ENCODE measurements at places on chromosomes 6 and 20.

- peak; percentile 10 for DNase-seq
These were observed 47.0 kb downstream of the GOPC start for GRCh38 chr6:117555262-117555849.

GRCh38 chr6:45424451-45424861, 46.7 kb upstream of the SUPT3H start:
- DNase-seq = no peak

DNA sequence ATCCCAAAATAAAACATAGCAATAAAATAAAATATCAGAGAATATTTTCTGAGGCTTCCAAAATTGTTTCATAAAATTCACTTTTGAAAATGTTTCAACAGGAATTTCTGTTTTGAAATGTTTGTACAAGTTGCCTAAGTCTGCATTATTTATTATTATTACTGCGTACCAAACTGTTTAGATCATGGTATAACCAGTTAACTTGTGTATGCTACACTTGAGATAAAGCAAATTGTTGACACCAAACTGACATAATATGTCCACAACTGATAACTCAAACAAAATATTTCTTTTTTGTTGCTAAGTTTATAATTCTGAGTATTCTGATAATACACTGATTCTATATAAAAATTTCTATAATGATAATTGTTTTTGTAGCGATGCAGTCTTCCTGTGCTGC, 531.8 kb upstream of the EYS start:
- no peak for DNase-seq

GRCh38 chr6:115969207-115969929, 91.3 kb downstream of the FRK start:
- no peak for DNase-seq

DNA sequence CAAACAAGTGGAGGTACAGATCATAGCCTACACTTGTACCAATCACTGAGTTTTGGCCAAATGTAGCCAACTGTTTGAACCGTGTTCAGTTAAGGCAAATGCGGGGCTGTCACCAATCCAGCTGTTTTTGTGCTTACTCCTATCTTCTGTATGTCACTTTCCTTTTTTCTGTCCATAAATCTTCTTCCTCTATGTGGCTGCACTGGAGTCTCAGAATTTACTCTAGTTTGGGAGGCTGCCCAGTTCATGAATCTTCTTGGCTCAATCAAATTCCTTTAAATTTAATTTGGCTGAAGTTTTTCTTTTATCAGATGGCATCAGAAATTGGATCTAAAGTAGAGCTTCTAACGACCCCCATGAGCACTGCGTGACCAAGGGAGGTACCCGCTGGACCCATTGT, 11.7 kb upstream of the STX7 start:
- no peak for DNase-seq

GRCh38 chr6:41066867-41067304, 5.3 kb downstream of the OARD1 start:
- peak; percentile 50 for DNase-seq

DNA sequence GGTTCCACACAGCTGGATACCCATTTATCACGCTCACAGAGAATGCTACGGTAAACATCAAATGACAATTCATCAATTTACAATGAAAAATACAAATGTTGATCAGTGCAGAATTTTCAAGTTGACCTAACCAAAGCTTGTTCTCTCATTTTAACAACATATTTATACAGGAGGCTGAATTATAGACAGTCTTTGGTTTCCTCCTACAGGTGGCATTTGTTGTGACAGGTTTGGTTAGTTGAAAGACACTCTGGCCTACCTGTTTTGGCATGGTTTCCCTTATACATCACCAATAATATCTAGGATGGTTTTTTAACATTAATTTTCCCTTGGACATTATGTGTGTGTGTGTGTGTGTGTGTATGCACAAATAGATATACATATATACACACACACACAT, 642.5 kb upstream of the MMS22L start:
- DNase-seq = no peak

DNA sequence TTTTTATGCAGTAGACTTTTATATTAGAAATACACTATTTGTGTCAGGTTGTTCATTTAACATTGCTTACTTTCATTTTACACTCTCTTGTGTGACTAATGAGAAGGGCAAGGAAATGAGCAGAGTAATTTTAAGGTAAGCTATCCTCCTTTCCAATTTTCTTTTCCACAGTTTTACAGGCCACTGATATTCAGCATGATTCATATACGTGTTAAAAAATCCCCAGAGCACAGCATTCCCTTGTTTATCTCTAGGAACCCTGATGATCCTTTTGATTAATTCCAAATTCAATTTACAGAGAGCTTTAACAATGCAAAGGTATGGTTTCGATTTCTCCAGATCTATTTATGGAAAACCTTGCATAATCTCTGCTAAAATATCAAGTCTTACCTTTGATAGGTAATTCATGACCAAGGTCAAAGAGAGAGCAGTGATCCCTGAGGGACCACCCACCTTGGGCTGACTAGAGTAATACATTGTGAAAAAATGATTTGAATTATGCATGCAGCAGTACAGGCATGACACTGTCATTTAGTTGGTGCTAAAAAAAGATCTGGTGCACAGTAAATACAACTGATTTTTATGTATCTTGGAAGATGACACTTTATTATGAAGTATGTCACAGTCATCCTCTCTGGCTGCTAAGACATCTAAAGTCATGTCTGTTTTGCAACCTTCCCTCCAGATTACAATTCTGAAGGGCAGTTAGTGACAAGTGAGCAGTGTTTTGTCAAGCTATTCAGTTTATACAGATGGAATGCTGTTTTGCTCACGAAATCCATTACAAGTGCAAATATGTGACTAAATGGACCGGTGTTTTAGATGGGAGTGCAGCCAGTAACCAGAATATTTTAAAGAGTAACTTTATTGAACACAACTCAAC, 736.6 kb downstream of the EPHA7 start:
- DNase-seq = no peak

GRCh38 chr20:60126975-60127374, 168.8 kb downstream of the CDH26 start:
- no peak for DNase-seq

All from SW 1271 (cell line).